ENCODE measurements at places on chromosomes 4 and X. TPM values are rescaled to one million over a fixed set of nuclear protein-coding genes. Genes with fewer than 3 reads are reported as not detected.

The CSN1S1 gene
- not detected for total RNA-seq

The SLC35A2 gene
- 23.2 TPM for total RNA-seq

The SHROOM3 gene
- 2.8 TPM for total RNA-seq

The PRR27 gene
- not detected for total RNA-seq

The DMD gene
- total RNA-seq, result 13.3 TPM

The HPGDS gene
- total RNA-seq, result not detected

The USP26 gene
- not detected for total RNA-seq

The CT47B1 gene
- not detected for total RNA-seq

The LRP2BP gene
- 0.39 TPM for total RNA-seq

The HDX gene
- 4.0 TPM for total RNA-seq

DNA sequence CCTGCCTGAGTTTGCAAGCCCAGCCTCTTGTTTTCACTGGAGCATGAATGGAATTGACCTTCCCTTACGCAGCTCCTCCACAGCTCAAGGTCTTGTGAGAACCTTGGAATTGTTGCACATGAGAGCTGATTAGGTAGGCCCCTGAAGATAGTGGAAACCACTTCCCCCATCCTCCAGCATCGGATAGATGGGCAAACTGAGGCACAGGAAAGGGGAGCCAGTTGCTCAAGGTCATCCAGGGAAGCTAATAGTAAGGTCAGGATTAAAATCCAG, 27.2 kb downstream of the PJA1 start:
- no peak for DNase-seq

GRCh38 chr4:107999932-108000539, 10.3 kb downstream of the HADH start:
- DNase-seq, result no peak

DNA sequence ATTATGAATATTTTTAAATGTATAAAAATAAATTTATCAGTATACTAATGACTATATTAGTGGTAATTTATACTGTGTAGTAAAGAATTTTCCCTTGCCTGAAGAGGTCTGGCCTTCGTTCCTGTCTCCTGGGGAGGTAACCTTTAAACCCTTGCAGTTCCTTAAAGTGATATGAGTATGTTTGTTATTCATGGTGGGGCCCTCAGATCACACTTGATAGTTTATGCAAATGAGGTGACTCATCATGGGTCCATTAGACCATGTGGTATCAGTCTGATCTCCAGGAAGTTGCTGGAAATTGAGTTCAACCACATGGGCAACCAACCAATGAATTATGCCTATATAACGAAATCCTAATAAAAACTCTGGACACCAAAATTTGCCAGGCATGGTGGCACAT, 904.1 kb downstream of the RPA4 start:
- DNase-seq, result no peak

DNA sequence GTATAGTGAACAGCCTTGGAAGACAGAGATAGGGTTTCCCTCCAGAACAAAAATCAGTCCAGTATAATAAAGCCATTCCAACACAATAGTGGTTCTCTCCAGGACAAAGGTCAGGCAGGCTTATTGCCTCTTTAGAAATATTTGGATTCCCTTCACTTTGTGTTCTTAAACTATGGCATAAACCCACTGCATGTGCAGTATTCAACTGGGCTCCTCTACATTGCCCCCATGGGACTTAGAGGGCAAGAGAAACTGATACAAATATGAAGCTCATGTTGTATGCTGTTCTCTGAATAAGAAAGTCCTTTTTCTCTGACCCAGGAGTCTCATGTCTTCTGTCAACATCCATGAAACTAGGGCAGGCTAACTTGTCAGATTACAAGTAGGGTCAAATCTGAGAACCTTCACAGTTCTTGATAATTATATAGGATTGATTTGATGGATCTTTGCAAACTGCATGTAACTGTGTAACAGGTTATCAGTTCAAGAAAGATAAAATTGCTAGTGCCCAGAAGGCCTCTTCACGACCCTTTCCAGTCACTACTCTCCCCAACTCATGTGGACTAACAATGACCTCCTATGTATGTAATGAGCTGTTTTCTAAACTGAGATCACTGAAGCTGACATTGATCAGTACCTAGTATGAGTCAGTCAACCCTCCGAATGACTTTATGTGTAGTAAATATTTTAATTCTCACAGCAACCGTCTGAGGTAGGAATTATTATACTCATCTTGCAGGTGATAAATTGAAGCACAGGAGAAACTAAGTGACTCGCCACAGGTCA, 31.9 kb upstream of the FAM9C start:
- DNase-seq, result no peak

DNA sequence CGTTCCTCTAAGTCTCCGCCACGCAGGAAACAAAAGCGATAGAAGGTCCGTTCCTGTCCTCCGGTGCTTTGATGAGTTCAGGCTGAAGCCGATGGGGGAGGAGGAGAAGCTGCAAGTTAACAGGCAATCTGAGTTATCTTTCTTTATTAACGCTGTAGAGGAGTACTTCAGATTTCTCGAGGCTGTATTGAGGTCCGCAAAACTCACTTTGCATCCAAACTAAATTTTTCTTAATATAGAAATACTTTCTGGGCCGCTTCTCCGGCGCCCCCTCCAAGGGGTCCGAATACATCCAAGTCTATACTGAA, 395 bp upstream of the SOWAHB start:
- no peak for DNase-seq

DNA sequence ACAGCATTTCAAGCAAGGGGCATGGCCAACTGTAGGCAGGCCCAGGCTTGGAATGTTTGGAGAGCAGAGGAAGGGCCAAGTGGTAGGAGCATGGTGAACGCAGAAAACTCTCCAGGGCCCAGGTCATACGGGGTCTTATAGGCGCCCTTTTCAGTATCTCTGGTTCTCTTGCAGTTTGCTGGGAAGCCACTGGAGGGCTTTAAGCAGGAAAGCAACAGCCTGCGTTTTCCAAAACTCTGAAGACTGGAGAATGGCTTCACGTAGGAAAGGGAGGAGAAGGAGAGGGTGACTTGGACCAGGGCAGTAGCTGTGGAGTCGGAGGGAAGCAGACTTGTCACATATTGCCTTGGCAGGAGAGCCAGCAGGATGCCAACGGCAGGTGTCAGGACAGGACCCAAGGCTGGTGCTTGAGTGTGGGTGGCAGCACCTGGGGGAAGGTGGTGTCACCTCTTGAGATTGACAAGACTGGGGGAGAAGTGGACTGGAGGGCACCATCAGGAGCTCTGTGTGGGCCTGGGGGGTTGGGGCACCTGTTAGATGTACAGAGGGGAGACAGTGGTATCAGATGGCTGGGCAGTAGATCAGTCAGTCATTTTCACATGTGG, 21.9 kb downstream of the TKTL1 start:
- no peak for DNase-seq

GRCh38 chrX:11558972-11559371, 106.7 kb downstream of the ARHGAP6 start:
- DNase-seq, result peak; percentile 31

DNA sequence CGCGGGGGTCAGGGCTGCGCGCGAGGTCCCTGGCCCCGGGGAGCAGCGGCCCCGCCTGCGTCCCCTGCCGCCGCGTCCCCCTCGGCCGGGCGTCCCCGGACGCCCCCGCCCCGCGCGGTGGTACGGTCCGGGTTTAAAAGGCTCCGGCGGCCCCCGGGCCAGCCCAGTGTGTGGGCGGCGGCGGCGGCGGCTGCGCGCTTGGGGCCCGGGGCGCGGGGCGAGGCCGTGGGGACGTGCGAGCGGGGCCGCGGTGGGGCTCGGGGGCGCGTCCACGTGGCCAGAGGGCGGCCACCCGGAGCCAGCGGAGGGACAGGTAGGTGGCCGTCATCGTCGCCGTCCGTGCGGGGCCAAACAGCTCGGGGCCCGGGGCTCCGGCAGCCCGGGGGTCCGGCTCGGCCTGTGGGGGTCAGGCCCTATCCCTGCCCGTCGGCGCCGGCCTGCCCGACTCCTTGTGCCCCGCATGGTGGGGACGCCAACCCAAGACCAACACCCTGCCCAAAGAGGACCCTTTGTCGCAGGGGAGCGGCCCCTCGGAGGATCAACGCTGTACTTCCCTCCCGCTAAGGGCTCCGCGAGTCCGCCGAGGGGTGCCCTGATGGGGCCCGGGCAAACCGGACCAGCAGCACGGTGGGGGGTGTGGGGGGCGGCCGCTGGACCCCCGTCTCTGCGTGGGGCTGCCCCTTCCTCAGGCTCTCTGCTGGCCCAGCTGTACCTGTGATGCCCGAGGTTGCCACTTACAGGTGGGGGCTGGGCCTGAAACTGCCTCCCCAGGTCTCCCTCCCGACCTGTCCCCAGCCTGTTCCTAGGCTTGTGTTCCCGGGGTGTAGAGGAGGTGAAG, at the start of gene PLXNA3:
Gene PLXNA3, plus strand, starts transcription at position 166 of the 838 bp plus-strand sequence. CDS start 1,903 bp downstream, outside the sequence.
- no peak for DNase-seq

GRCh38 chr4:73258436-73258685, 237 bp downstream of the ANKRD17 start:
- no peak for DNase-seq

DNA sequence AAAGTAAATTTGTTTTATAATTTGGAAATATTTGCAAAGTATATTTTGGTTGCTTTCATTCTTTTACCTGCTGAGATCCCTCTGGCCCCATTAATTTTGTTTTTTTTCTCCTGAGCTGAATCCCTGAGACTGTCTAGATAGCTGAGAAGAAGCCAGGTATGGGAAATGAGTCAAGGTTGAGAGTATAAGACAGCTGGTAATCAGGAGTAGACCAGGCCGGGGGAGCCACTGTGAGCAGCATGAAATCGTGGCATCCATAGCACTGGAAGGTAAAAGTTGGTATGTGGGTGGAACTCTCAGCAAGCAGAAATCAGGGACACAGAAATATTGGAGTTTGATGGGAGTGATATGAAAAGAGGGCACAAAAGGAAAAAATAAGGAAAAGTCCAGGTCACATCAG, 164.5 kb downstream of the FHIP1A start:
- no peak for DNase-seq

DNA sequence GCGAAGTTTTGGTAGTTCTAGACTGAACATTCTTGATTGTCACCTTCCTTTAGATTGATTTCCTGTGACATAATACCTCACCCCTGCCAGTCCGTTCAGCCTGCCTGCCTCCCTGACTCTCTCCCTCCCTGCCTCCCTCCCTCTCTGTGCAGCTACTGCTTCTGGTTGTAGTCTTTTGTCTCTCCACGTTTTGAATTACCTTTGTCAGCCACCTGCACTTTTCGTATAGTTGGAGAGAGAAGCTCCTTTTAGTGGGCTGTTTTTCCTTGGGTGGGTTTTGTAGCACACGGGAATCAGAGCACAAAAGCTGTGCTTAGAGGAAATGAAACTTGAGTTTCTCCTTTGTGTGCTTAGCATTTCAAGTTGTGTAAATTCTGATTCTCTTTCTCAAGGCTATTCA, 32.6 kb upstream of the MSMO1 start:
- no peak for DNase-seq

GRCh38 chrX:120311727-120312063, 434 bp upstream of the TMEM255A start:
- DNase-seq, result peak; percentile 19

- no peak for DNase-seq
These were observed 225.2 kb upstream of the PGRMC2 start for GRCh38 chr4:128512767-128513322.

- no peak for DNase-seq
These were observed 95.1 kb downstream of the RASL11B start for GRCh38 chr4:52957220-52957686.

DNA sequence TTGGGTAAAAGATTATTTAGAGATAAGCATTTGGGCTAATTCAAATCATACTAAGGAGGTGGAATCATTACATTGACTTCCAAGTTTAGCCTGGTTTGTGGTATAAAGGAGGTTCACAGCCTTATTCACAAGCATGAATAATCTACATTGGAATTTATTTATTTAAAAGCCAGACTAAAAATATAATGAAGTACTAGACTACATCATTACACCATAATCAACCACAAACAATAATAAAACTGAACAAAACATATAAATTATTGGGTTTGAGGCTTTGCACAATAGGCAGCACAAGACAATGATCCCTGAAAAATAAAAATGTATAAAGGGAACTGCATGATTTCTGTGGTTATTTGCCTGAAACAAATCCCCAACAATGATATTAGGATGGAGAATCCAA, 314.0 kb downstream of the GBA3 start:
- no peak for DNase-seq

DNA sequence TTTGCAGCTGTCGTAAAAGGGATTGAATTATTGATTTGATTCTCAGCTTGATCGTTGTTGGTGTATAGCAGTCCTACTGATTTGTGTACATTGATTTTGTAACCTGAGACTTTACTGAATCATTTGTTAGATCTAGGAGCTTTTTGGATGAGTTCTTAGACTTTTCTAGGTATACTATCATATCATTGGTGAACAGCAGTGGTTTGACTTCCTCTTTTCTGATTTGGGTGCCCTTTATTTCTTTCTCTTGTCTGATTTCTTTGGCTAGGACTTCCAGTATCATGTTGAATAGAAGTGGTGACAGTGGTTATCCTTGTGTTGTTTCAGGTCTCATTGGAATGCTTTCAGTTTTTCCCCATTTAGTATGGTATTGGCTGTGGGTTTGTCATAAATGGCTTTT, 8.4 kb downstream of the APOOL start:
- DNase-seq, result no peak

DNA sequence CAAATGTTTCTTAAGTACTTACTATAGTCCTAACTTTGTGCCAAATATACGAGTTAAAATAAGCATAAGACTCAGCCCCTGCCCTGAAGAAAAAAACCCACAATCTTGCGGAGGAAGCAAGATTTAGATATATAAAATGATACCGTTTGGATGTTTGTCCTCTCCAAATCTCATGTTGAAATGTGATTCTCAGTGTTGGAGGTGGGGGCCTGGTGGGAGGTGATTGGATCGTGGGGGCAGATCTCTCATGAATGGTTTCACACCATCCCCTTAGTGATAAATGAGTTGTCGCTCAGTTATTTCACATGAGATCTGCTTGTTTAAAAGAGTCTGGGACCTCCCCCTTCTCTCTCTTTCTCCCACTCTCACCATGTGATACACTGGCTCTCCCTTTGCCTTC, 28.7 kb downstream of the EFHC2 start:
- DNase-seq, result no peak

GRCh38 chr4:32030406-32030805, 1310.2 kb downstream of the PCDH7 start:
- DNase-seq, result no peak

GRCh38 chrX:140525448-140525847, 20.6 kb upstream of the SOX3 start:
- DNase-seq, result no peak

DNA sequence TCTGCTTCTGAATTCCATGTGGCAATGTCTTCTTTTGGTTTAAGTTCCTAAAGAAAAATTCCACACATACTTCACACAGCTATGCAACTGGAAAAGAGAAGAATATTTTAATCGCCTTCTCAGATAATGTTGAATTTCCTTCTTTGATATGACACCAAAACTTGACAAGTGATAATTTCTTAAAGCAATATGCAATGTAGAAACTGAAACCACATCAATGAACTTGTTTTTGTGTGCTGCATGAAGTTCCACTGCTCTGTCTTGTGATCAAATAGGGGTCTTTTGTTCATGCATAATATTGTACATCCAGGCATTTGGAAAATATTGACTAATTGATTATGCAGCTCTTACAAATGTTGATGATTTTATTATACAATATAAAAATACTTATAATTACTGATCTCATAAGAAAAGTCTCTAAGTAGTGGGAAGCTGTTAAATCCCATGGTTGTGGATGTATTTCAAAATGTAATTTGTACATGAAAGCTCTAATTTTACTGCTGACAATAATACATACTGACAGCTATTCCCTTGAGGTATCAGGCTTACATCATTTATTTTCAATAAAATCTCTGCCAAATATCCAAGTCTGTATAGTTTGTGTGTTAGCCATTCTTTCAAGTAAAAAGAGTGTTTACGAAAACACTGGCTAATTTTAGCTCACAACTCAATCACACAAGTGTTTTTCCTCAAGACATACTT, 56.5 kb downstream of the AGA start:
- DNase-seq, result no peak

- no peak for DNase-seq
These were observed 24.3 kb upstream of the GPR34 start for GRCh38 chrX:41664375-41664901.

All from H4 (cell line).